Uterus (tissue), 4 donors: ENCODE measurements at places on chromosomes 6 and 20.
A peak's percentile ranks its signal among the peaks of the same experiment; 100 is the strongest.

- peak; percentile 46 for DNase-seq
Measured at GRCh38 chr6:5995949-5996713, 10.6 kb downstream of the NRN1 start.

GRCh38 chr6:40509086-40509485 is 78.1 kb downstream of the LRFN2 start:
- DNase-seq: no peak

DNA sequence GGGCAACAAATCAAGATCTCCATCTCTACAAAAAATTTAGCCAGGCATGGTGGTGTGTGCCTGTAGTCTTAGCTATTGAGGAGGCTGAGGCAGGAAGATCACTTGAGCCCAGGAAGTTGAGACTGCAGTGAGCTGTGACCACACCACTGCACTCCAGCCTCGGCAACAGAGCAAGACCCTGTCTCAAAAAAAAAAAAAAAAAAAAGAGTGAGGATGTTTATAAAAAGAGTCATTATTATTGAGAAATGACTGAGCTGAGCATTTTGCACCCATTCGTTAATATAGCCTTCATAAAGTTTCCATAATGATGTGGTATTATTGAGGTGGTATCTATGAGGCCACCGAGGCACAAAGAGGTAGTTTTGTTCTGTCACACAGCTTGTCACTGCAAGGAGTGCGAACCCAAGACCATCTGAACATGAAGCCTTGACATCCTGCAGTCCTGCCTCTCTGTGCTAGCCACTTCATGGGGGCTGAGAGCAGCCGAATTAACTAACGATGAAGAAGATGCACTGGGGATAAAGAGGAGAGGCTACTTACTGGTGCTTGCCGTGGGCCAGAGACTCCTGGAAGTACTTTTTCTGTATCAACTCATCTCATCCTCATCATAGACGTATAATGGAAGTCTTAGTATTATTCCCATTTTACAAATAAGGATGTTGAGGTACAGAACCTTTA is 175.5 kb downstream of the BCAS1 start:
- DNase-seq: no peak

DNA sequence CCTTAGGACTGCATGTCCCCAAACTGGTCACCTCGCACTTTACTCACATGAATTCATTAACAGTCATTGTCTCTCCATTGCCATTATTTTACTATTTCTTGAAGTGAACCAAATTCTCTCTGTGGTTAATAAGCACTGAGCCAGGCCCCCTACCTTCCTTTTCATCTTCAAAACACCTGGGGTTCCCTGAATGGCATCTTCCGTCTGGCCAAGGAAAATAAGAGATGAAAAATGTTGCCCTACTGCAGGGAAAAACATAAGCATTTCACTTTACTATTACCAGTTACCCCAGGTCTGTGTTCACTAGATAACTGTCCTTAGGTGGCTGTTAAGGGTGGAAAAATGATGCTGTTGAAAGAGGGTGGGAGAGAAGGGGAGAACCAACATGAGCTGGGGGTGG is 10.0 kb upstream of the NKX2-2 start:
- no peak for DNase-seq

- no peak for DNase-seq
Measured at GRCh38 chr6:137297887-137298286, 78.7 kb upstream of the IFNGR1 start.

DNA sequence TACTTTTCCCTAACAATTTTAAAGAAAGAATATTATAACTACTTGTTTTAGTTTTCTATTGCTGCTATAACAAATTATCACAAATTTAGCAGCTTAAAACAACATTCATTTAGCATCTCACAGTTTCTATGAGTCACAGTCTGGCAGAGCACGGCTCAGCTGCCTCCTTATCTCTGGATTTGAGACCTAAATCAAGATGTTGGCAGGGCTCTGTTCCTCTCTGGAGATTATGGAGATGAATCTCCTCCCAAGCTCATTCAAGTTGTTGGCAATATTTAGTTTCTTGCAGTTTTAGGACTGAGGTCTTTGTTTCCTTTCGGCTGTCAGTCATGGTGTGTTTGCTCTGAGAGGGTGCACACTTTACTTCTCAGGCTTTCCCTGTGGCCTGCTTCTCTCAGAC is 1065.8 kb upstream of the EYS start:
- DNase-seq: peak; percentile 14

DNA sequence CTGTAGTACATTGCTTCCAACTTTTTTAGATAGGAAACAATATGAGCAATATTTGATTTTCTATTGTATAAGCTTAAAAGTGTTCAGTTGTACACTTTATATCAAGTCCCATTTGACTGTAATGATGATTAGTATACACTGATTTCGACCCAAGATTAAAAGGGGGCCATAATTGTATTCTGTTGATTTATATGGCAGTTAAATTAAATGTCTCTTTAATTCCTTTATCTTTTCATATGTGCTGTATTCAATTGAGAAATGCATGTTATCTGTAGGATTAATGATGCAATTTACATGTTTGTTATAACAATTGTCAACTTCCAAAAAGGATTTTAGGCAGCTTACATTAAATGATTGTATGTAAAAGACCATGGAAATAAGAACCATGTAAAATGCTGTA is 317.5 kb downstream of the CDKAL1 start:
- no peak for DNase-seq

- DNase-seq: peak; percentile 97
Measured at GRCh38 chr20:50320901-50321796, 130.5 kb downstream of the CEBPB start.

DNA sequence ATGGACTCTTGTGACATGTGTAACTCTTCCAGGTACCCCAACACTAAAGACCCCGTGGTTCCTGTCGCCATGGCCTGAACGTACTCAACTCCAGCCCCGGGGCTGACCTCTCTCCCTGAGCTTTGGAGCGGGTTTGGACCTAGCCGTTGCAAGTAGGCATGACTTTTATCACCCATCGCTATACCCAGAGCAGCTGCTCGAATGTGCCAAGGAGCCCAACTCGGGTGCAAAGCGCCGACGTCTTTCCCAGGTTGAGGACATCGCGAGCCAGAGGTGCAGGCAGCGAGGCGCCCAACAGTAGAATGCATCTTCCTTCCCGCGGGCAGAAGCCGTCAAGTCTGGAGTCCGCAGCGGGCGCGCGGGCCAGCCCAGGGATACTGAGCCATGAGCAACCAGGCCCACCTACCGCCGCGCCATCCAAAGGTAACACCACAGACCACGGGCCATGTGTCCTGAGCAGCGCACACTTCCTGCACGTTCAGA is 5.7 kb upstream of the LAMP5 start:
- no peak for DNase-seq

DNA sequence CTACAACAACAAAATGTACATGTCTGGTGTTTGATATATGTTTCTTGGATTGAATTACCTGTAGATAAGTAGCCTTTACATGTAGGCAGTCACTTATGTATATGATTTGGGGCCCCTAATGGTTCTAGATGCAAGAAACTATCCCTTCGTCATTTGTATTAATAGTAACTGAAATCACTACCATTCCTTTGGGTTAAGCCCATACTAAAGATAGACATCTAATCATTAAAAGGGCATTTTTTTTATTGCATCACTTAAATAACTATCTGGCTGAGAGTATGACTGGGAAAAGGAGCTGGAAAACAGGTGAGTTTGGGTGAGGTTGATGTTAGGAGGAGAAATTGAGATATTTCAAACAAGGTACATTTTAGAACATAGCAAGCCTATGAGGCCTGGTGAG is 213.5 kb upstream of the PLN start:
- DNase-seq: no peak

GRCh38 chr20:19502169-19502568 is 255.9 kb upstream of the RIN2 start:
- DNase-seq: no peak

DNA sequence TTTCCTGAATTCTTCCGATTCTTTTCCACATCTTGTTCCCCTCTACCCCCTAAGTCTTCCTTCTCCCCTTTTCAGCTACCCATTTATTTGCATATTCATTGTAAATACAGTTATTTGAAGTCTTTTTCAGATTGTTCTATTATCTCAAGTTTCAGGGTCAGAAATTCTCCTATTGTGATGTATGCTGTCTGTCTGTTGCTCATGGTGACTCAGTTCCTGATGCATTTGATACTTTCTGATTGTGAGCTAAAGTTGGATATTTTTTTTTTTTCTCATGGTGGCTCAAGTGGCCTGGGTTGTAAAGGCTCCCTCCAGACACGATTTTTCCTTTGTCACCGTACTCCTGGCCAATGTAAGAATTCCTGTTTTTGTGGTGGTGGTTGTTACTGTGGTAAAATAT is 4.9 kb upstream of the PI16 start:
- no peak for DNase-seq

DNA sequence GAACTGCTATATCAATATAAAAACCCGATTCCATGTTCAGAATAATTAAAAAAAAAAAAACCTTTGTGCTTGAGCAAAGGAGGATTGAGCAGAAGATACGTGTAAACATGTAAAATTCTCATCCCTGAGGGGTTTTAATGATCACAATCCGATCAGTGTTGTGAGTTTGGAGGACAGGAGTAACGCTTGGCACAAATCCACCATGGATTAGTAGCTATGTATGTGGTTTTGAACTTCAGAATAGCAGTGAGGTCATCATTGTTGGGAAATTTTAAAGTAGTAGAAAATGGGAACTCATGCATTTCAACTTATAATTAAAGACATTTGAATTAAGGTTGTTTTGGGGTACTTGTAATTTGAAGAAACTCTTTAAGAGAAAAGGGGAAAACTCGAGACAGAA is 203.2 kb downstream of the RPS12 start:
- no peak for DNase-seq

DNA sequence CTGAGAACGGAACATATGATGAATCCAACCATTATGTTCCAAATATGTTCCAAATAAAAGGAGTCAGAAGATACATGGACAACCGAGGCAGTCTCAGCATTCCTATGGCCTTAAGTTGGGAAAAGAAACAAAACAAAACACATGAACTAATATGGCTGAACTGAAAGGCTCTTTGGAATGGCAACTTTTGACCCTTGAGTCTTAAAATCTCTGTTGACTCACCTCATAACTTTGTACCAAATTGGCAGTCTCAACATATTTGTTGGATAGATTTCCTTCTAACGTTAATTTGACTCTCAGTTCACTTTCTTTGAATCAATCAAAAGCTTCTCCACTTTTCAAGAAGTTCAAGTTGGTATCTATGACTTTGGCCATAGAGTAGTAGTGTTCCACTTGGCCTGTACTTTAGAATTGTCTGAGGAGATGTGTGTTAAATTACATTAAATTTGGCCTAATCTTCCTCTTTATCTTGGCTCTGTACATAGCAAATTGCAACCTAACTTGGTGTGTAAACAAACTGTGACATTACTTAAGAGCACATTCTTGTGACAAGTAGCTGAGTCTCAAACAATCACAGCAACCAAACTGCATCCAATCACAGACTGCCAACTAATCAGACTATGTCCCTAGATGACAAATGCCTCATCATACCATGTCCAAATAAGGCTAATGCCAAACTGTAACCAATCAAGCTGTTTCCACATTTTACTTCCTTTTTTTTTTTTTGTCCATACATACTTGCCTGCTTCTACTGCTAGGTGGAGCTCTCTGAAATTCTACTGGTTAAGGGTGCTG is 208.8 kb downstream of the BMP2 start:
- DNase-seq: no peak

GRCh38 chr6:154343473-154344308 is 12.9 kb downstream of the IPCEF1 start:
- DNase-seq: no peak

- no peak for DNase-seq
Measured at GRCh38 chr20:50214226-50215024, 23.8 kb downstream of the CEBPB start.

- DNase-seq: no peak
Measured at GRCh38 chr20:52833901-52834300, 138.3 kb upstream of the TSHZ2 start.

DNA sequence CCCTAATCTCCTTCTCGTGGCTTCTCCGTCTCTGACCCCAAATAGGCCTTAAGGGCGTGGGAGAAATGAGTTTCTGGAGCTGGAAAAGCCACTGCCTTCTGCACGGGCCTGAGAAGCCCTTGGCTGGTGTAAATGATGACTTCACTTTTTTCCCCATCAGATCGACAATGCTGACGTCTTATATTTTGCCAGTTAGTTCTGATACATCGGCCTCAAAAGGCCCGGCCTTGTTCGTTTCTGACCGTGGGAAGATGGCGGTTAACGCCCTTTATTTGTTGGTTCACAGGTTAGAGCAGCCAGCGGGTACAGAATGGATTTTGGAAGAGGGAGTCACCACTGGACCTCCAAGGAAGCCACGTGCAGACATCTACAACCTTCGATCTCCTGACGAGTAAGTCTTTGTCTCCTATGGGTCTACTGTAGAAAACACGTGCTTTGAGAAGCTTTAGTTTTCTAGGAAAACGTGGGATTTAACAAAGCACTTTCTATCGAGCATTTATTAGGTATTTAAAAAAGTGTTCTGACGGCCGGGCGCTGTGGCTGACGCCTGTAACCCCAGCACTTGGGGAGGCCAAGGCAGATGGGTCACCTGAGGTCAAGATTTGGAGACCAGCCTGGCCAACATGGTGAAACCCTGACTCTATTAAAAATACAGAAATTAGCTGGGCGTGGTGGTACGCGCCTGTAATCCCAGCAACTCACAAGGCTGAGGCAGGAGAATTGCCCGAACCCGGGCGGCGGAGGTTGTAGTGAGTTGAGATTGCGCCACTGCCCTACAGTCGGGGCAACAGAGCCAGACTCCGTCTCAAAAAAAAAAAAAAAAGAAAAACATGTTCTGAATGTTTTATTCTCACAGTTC is 1.2 kb upstream of the ZNFX1 start:
- DNase-seq: peak; percentile 26

DNA sequence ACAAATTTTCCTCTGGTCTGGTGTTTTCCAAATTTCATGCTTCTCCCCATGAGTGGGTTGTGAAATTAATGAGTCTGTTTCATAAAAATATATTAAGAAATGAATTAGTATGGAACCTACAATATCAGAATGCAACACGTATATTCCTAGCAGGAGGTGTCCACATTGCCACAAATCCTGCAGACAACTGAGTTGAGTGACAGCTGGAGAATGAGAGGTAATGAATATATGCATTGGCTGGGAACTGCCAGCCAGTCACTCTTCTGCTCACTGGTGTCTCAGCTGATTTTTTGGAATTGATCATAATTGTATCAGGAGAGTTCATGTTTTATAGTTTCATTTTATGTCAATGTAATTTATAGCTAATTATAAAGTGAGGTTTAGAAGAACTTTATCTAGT is 6.3 kb upstream of the ARFGEF3 start:
- DNase-seq: no peak

DNA sequence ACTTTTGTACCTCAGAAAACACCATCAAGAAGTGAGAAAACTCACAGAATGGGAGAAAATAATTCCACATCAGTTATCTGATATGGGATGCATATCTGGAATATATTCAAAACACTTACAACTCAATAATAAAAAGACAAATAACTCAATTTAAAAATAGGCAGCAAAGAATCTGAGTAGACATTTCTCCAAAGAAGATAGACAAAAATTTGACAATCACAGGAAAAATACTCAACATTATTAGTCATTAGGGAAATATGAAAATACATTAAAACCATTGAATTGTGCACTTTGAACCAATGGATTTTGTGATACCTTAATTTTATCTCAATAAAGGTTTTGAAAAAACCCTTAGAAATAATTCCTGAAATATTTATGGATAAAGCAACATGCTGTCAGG is 36.9 kb upstream of the STMND1 start:
- no peak for DNase-seq

GRCh38 chr6:56699066-56699654 is 56.5 kb upstream of the DST start:
- no peak for DNase-seq

- DNase-seq: no peak
Measured at GRCh38 chr6:32173051-32173727, 2.7 kb downstream of the AGPAT1 start.

- no peak for DNase-seq
Measured at GRCh38 chr20:990293-990959, 11.7 kb downstream of the RSPO4 start.
